ENCODE measurements at places on chromosomes 2 and 18. TPM values are rescaled to one million over a fixed set of nuclear protein-coding genes. Genes with fewer than 3 reads are reported as not detected.

The REG3A gene
- not detected for total RNA-seq

The ALKAL2 gene
- 0.63 TPM for total RNA-seq

The ATL2 gene
- total RNA-seq: 72.9 TPM

The GALR1 gene
- total RNA-seq: not detected

The CCDC141 gene
- total RNA-seq: not detected

The FLACC1 gene
- 1.0 TPM for total RNA-seq

The CETN1 gene
- total RNA-seq: not detected

The NOL4 gene
- total RNA-seq: 0.63 TPM

The REEP1 gene
- 12.3 TPM for total RNA-seq

The SPATA3 gene
- total RNA-seq: not detected

The MBD2 gene
- total RNA-seq: 36.2 TPM

The IL36G gene
- not detected for total RNA-seq

The NAB1 gene
- total RNA-seq: 48.8 TPM

The CHST10 gene
- 33.2 TPM for total RNA-seq

The KCNJ13 gene
- total RNA-seq: not detected

All from neural crest cell (in vitro differentiated cells).